T-helper 1 cell (primary cell): ENCODE measurements at places on chromosomes 7 and 10.

DNA sequence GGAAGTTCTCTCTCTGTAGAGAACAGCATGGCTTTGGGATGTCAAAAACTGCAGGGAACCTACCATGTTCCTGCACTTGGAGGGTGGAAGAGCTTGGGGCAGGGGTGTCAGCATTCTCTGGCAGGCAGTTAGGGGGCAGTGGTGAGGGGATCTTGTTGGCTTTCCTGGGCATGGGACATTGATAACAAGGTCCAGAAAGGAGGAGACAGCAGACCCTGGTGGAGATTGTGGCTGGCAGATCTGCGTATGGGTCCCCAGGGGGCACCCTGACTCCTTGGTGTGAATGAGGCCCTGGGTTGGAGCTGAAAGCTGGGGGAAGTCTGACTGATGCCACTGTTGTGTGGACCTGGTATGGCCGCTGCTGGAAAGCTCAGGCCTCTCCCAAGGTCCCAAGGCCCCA is 22.9 kb upstream of the CAMK2B start:
- DNase-seq, result no peak

- DNase-seq, result no peak
Measured at GRCh38 chr10:43955978-43956377, 307.3 kb upstream of the ZNF32 start.

DNA sequence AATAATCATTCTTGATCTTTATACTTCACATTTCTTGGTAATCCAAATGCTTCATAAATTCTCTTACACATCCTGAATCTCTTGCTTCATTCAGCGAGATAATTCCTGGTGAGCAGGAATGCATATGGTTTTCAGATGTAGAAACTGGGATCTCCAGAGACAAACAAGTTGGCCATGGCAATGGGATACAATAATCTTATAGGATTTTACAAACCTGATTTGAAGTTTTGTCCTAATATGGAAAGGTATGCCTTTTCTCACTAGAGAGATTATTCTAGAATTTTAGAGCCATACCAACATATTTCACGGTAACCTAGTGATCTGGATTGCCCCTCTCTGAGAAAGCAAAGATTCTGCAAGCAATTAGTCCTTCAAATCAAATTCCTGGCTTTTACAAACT is 13.1 kb upstream of the TRDMT1 start:
- DNase-seq, result no peak

GRCh38 chr10:124992462-124993344 is 50.8 kb downstream of the ZRANB1 start:
- peak; percentile 9 for DNase-seq

DNA sequence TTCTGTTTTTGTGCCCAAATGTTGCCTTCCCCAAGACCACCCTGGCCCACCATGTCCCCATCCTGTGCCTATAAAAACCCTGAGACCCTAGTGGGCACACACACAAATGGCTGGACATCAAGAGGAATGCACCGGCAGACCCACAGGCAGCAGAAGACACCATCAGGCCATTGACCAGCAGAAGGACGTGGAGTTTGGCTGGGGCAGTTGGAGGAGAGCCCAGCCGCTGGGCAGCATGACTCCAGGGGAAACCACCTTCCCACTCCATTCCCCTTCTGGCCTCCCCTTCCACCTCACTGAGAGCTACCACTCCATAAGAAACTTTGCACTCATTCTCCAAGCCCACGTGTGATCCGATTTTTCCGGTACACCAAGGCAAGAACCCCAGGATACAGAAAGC is 309.2 kb downstream of the CAMK1D start:
- DNase-seq, result no peak

- no peak for DNase-seq
Measured at GRCh38 chr10:77401683-77402082, 235.9 kb downstream of the KCNMA1 start.

DNA sequence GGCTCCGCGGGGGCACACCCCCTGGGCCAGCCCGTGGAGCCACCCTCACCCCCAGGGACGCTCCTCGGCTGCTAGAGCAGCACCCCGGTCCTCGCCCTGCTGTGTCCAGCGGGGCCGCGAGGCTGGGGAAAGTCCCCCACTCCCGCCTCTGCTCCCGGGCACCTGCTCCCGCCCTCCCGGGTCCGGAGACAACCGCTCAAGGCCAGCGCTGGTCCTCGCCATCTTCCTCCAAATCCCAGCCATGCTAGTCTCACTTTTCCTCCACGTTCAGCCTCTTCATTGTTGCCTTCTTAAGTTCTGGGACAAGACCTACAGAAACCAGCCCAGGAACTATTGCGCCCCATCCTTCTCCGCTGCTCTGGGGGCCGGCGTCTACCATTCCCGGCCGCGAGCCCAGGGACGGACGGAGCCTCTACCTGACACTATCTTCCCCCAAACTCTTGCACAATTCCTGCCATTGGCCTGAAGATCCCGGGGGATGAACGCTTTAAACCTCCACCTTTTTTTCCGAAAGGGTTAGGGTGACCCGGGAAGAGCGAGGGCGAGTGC is 4.8 kb upstream of the KCP start:
- no peak for DNase-seq

DNA sequence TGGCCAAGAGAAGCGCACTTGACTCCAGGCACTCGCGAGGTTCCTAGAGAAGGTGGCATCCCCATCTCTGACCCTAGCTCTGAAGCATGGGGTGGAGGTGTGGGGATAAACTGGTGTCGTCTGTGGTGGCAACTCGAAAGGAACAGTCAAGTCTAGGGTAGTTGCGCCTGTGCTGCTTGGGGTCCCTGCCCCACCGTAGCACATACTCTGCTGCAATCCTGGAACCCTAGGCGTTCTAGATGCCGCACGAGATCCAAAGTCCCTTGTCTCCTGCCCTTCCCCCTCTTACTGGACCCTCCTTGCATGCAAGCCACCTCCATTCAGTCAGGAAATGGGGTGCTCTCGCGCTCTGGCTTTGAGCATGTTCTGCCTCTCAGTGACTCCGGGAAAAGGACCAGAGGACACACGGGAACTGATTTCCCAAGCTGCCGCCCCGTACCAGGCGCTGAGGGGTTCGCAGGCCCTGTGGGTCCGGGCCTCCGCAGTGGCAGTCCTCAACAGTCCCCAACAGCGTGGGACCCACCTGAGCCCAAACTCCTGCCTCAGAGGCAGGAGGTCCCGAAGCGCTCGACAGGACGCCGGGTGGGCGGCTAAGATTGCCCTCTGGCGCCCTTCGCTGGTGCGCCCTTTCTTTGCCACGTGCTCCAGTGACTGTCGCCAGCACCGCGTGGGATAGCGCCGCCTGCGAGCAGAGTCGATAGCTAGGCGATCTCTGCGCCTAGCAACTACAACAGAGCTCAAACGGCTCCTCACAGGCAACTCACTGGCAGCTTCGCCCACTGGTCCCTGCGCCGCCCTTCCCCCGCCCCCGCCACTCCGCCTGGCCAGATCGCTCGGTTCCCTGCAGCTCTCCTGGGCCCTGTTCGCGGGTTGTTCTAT is 452.0 kb downstream of the REEP3 start:
- DNase-seq, result no peak

GRCh38 chr10:75754096-75754831 is 322.8 kb downstream of the LRMDA start:
- DNase-seq, result no peak

DNA sequence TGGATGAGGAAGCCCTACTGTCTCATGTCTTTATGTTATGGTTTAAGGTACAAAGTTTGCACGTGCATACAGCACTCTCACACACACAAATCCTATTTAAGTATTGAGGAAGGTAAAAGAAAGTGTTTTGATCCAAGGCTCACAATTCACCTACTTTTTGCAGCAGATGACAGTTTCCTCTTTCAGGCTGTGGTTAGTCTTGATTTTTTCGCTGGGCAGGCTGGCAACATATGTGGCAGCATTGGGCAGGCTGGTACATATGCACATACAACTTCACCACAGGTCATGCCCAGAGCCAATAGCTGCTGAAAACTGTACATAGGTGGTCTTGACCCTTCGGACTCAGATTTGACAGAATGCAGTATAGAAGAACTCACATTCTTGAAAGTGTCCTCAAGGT is 29.1 kb upstream of the SDHAF3 start:
- no peak for DNase-seq

GRCh38 chr10:89360157-89360556 is 17.7 kb upstream of the IFIT1B start:
- DNase-seq, result no peak

GRCh38 chr7:95470452-95470851 is 15.3 kb upstream of the ASB4 start:
- DNase-seq, result no peak

- DNase-seq, result no peak
Measured at GRCh38 chr7:69692611-69693010, 94.3 kb downstream of the AUTS2 start.

- DNase-seq, result no peak
Measured at GRCh38 chr10:132696728-132697577, 89.0 kb downstream of the NKX6-2 start.

- no peak for DNase-seq
Measured at GRCh38 chr10:130740915-130741750, 570.4 kb downstream of the TCERG1L start.

- DNase-seq, result no peak
Measured at GRCh38 chr7:44645254-44645653, 38.8 kb downstream of the OGDH start.

GRCh38 chr7:92631067-92631849 is 41.1 kb upstream of the FAM133B start:
- DNase-seq, result no peak

DNA sequence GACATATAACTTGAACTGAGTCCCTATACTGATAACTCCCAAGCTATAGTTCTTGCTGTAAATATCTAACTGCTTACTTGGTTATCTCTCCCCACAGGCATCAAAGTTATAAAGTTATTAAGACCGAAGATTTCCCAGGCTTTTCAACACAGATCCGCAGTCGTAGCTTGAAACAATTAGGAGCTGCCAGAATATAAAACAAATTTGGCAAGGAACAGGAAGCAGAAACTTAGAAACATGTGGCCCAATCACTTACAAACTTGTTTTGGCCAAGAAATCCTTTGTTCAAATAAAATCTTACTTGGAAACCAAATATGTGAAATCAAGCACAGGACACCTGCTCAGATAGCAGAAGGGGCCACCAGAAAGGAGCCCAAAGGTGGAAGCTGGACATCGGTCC is 9.0 kb downstream of the SLC16A12 start:
- DNase-seq, result no peak

- no peak for DNase-seq
Measured at GRCh38 chr7:134710511-134710853, 63.8 kb downstream of the BPGM start.

DNA sequence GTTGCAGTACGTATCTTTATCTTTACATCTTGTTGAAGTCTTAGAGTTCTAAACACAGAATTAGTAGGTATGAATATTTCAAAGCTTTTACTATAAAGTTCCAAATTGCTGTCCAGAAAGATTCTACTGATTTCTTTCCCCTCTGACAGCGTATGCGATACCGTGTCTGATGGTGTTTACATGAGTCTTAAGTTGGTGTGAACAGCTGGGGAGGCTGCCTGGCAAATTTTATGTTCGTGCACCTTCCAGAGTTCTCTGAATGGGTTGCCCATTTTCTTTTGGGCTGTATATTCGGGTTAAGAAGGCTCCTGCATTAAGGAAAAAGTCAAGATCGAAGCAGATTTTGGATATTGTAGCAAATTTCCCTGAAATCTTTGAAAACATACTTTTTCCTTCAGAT is 8.3 kb downstream of the MDH2 start:
- DNase-seq, result no peak

- DNase-seq, result no peak
Measured at GRCh38 chr7:95811846-95812445, 39.6 kb downstream of the DYNC1I1 start.

DNA sequence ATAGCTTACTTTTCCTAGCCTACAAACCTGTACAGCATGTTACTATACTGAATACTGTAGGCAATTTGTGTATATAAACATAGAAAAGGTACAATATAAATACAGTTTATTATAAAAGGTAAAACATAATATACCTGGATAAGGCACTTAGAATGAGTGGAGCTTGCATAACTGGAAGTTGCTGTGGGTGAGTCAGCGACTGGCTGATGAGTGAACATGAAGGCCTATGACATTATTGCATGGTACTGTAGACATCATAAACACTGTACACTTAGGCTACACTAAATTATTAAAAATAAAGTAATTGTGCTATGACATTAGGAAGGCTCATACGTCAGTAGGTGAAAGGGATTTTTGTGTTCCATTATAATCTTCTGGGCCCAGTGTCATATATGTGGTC is 228.8 kb downstream of the HDAC9 start:
- no peak for DNase-seq

DNA sequence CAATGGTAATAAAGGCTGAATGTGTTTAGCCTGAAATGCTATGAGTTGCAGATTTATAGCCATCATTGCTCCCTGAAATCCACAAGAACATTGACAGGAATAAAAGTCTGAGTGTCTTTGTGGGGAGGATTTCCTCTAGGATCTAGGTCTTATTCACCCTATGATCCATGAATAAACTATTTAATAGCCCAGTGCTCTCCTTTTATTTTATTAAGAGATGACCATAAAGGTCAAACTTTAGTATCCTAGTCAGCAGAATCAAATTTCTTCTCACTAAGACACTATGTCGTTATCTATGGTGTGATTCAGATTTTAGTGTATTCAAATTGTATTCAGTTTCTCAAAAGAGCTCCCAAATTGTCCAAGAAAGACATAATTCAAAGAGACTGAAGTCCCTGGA is 67.8 kb upstream of the AKR1E2 start:
- no peak for DNase-seq

- no peak for DNase-seq
Measured at GRCh38 chr10:824497-824896, 107.0 kb downstream of the LARP4B start.

GRCh38 chr7:128911423-128912031 is 1.0 kb upstream of the KCP start:
- no peak for DNase-seq

- DNase-seq, result no peak
Measured at GRCh38 chr10:124351481-124352220, 67.1 kb downstream of the OAT start.

DNA sequence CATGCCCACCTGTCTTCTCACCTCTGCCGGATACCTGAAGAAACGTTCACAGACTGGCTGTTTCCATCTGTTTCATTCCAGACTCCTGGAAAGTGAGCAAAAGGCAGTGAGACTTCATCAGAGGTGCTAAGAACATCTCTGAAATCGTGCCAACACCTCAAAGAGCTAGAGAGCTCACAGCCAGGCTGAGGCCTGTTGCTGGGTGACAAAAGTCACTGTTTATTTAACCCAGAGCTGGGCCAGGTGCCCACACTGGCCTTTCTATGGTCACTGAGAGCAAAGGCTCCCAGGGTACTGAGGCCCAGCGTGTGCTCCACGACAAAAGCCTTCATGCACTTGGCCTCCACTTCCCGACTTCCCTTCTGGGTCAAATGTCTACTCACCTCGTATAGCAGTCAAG is 3.7 kb upstream of the NANOS1 start:
- DNase-seq, result no peak
